NCI-H460 (cell line): ENCODE measurements at places on chromosomes 12 and 14. TPM values are rescaled to one million over a fixed set of nuclear protein-coding genes. Genes with fewer than 3 reads are reported as not detected.

RAB2B gene
- 28.2 and 33.3 TPM in 2 replicates for total RNA-seq

DNA sequence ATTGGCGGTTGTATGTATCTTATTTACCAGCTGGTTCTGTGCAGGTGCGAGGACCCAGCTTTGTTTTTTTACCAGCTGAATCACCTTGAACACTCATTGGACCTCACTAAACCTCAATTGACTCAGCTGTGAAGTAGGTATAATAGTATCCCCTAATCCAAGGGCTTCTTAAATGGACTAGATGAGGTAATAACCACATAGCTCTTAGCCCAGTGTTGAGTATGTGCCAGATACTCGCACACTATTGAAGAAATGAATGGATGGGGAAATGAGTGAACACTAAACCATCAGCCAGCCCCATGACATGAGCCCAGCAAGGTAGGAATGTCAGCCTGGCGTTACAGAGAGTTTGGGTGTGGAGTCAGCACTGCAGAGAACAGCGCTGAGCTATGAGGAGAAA is 79.7 kb downstream of the RIMBP2 start:
- DNase-seq, result no peak

- DNase-seq, result no peak
Observed at GRCh38 chr12:26241080-26241479, 45.7 kb downstream of the SSPN start.

LRP1-AS gene
- not detected in 2 replicates for total RNA-seq

DNA sequence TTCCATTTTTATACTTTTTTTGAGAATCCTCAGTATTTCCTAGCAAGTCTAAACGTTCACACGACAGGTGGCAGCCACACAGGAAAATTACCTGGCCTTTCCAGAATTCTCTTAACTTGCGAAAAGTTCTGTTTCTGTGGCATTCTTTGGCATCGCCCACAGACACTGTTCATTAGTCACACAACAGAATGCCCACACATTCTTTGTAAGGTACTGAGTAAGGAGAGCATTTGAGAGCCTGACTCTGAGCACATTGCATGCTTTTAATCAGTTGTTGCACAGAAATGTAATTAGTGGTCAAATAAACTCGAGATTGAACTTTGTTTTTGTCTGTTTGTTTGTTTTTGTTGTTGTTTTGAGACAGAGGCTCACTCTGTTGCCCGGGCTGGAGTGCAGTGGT is 52.4 kb downstream of the LMNTD1 start:
- DNase-seq, result no peak

- DNase-seq, result no peak
Observed at GRCh38 chr14:54854181-54854580, 48.4 kb downstream of the GCH1 start.

DNA sequence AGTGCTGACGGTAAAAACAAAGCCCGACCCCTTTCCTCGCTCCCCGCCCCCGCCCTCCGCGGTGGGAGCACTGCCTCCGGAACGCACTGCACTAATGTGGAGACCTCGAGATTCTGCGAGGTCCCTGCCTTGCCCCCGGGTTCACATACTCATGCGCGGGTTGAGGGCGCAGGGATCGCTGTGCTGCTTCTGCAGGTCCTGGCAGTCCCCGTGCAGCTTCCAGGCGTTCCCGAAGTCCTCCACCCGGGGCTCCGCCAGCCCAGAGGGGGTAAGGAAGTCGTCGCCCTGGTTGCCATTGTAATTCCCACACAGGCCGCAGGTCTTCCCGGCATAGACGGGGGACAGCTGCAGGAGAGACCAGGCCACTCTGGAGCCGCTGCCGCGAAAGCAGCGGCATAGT is 66.8 kb downstream of the VWF start:
- DNase-seq, result no peak
